Hippocampal formation (tissue), 2 donors: ENCODE measurements at places on chromosomes 13 and 19.
A peak's percentile ranks its signal among the peaks of the same experiment; 100 is the strongest.

DNA sequence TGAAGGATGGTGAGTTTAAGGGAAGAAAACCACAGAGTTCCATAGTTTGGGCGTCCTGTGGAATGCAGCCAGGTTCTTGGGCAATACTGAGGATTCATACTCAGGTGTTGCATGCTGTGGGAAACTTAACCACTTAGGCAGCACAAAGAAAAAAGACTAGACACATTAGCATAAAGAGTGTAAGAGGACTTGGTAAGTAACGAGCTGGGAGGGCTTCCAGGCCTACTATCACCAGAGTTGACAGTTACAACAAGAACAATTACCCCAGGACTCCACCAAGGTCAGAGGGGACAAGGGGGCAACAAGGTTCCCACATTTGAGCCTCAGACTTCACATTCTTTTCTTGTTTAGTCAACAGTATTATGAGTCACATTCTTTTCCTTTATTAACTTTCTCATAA, 33.2 kb downstream of the KCTD12 start:
- DNase-seq = no peak

GRCh38 chr13:46158983-46159382, 23.0 kb downstream of the LCP1 start:
- DNase-seq = no peak

- DNase-seq = no peak
Observed at GRCh38 chr19:28874742-28875141, 338.2 kb downstream of the UQCRFS1 start.

- no peak for DNase-seq
Observed at GRCh38 chr13:43653395-43653794, 133.4 kb downstream of the ENOX1 start.

GRCh38 chr13:30863796-30864195, 42.3 kb upstream of the MEDAG start:
- no peak for DNase-seq

DNA sequence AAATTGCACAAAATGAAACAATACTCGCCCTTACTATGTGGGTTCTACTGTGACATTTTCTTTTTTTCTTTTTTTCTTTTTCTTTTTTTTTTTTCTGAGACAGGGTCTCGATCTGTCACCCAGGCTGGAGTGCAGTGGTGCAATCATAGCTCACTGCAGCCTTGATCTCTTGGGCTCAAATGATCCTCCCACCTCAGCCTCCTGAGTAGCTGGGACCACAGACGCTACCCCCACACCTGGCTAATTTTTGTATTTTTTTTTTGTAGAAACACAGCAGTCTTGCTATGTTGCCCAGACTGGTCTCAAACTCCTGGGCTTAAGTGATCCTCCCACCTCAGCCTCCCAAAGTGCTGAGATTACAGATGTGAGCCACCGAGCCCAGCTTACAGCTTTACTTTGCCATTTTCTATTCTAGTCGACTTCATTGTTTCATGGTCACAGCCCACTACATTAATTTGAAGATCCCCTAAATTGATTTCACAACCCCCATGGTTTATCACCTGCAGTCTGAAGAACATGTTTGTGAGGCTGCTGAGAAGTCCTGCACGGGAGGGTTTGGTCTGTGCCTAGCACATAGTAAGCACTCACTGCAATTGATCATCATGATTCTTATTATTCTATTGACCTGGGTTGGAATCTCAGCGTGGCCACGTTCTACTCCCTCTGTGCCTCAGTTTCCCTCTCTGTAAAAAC, 3.8 kb downstream of the BCL3 start:
- no peak for DNase-seq

DNA sequence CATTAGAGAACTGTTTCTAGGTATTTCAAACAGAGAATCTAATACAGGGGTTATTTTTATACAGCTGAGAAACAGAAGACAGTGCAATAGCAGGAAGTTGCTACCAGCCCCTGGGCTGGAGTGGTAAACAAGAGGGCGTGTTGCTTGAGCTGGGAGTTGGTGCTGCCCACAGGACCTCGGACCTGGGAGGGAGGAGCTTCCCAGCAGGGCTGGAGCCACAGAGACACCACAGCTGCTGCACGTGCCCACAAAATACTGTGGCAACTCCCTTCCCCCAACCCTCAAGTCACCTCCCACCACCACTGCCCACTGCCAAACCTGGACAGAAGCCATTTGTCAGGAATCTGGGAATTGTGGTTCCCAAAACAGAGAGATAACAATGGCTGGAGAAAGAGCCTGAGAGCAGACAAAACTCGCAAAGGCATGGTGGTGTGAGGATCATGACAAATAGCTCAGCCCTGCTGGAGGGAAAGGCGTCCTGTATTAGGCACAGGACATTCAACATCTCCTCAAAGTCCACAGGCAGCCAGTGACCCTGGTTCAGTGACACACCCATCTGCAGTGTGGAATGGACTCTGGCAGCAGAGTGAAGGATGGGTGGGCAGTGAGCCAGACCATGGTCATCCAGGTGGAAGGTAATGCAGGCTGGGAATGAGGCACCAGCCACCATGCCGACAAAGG, 57.2 kb downstream of the SPATA13 start:
- DNase-seq = no peak

DNA sequence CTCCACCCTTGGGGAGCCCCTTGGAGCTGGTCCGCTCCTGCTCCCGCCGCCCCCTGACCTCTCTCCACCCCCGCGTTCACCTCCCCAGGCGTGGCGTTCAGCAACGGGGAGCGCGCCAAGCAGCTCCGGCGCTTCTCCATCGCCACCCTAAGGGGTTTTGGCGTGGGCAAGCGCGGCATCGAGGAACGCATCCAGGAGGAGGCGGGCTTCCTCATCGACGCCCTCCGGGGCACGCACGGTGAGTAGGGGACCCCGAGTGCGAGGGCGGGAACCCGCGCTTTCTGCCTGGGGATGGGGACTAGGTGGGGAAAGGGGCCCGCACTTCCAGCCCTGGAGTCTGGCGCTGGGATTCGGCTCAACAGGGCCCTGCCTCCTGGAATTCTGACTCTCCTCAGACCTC, 1.7 kb downstream of the CYP2A13 start:
- no peak for DNase-seq

DNA sequence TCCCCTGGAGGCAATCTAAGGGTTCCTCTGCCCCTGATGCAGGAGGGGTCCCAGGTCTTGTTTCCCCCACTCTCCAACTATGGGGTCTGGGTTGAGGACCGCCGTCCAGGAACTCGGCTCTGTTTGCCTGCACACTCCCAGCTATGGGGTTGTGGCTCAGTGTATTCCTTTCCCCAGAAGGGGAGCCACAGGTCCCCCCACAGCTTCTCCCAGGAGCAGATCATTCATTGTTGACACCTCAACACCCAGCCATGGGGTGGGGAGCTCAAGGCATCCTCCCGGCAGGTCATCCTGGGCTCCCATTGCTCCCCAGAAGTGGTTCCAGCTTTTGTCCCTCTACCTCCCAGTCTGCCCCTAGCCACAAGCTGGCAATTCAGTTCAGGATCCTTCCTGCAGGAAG, 975 bp downstream of the ZNF358 start:
- DNase-seq = no peak

DNA sequence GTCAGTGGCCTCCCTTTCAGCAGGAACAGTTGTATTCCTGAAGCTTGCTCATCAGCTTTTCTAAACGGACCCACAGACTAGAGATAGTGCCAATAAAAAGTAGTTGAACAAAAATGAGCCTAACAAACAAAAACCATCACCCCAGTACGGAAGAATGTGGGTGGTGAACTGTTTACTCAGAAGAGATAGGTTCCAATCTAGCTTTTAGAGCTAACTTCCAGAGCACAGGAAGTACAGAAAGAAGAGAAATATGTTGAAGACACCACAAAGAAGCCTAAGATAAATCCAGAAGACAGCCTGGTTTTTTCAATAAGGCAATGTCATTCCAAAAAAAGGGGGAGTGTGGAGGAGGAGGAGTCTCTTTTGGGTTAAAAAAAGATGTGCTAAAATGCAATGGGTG, 2.8 kb upstream of the LMO7 start:
- no peak for DNase-seq

- no peak for DNase-seq
Observed at GRCh38 chr19:48123907-48124651, 13.5 kb upstream of the PLA2G4C start.

- no peak for DNase-seq
Observed at GRCh38 chr13:112812306-112813055, 122.6 kb downstream of the ATP11A start.

DNA sequence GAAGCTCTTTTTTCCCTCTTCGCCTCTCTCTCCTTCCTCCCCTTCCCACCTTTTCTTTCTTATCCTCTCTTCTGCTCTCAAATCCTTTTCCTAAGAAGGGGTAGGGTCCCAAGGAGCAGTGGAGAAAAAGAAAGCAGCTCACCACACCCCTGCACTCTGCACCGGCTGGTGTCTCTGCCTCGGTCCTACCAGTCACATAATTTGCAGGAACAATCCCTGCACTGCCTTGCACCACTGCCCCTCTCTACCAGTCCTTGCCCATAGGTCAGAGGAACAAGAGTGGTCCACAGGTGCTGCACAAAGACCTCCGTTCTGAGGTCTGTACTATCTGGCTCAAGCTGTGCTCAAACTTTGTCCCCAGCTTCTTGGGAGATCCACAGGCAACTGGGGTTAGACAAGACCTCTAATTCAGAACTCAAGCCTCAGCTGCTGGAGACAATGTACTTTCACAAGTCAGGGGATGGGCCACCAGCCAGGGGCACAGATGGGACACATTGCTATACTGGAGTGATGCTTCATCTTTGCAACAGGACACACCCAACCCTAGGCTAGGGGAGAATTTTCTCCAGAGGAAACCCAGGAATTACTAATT, 125.4 kb upstream of the ZNF507 start:
- no peak for DNase-seq

DNA sequence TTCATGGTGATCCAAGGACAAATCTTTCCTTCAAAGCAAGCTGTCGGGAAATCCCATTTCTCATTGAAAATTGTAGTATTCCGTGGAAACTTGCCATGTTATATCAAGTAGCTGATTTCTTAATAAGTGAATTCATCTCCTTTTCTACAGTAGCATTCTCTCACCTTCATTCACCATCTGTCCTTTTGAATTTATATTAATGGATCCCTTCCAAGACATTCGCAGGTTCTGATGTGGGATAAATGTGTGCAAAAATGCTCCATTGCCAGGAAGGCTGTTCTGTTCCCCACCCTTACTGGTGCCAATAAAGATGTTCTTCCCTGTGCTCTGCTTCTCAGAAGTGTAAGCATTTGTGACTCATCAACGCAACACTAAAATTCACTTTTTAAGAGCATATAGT, 36.2 kb downstream of the AMER2 start:
- no peak for DNase-seq

- no peak for DNase-seq
Observed at GRCh38 chr19:36152352-36153091, at the start of gene COX7A1. COX7A1 (minus strand) TSS chr19:36152447; CDS start chr19:36152407, 40 bp downstream.

DNA sequence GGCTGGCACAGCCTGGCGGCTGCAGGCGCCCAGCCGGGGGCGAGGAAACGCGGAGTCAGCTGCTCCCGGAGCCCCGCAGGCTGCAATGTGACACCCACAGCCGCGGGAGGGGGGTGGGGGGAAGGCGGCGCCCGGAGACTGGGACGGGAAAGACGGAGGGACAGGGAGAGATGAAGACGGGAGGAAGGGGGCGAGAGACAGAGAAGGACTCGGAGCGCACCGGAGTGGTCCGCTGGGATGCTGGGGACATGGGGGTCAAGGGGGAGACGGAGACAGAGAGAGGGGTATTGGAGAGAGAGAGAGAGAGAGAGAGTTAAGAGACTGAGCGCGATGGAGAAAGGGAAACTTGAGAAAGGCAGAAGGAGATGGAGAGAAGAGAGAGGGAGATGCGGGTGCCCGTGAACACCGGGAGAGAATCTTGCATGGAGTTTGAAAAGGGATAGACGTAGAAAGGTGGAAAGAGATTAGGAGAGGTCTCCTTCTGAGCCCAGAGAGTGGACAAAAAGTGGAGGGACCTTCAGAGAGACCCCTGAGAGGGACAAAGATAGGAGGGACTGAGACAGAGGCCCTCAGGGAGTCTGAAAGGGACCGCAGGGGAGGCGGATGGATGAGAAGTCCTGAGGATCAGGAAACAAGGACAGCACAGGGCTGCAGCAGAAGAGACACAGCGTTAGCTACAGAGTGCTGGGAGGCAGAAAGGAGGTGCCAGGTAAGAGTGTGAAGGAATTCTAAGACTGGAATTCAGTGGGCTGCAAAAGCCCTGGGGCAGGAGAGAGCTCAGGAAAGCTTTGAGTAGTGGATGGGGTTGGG, 1.0 kb downstream of the SCN1B start:
- peak; percentile 20 for DNase-seq

- DNase-seq = no peak
Observed at GRCh38 chr13:93847162-93847561, 620.6 kb downstream of the GPC6 start.

DNA sequence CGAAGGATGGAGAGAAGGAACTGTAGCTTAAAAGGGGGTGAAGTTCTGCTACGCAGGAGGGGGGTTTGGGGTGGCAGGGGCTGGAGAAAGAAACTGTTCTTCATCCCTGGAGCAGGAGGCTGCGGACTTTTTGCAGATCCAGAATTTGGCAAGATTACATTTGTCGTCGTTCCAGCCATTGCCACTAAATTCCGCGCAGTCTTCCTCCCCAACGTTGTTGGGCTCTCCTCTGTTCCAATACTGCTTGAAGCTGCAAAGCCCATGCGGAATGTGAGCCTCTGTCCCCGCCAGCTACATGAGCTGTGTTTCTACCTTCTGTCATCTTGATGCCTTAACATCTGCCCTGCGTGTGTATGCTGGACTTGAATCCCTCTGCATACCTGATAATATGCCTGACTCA, 4.3 kb downstream of the CD209 start:
- DNase-seq = no peak

GRCh38 chr13:32472194-32472621, 44.3 kb upstream of the N4BP2L1 start:
- DNase-seq = no peak

GRCh38 chr13:30857018-30857417, 49.1 kb upstream of the MEDAG start:
- no peak for DNase-seq

GRCh38 chr13:32262165-32262564, 53.0 kb downstream of the ZAR1L start:
- no peak for DNase-seq

DNA sequence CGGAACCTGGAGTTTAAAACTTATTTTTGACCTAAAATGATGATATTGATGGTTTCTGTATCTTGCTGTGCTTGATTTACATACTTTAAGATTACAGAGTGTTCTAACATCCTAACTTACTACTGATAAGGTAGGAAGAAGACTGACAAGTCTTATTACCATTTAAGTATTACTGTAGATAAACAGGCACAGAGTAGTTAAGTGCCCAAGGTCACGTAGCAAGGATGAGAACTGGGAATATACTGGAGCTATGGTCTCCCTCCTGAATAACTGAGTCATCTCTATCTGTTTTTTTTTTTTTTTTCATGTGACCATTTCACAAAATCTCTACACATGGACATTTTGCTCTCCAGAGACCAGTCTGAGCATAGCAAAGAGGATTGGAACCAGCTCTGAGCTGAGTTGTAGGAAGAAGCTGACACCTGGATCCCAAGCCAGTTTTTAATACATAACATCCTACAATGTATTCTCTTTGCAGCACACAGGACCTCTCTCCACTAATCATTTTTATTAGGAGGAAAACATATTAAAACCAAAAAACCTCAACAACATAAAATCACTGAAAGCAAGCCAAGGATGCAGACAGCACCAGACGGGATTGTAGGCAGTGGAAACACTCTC, 173.5 kb downstream of the DNAJC15 start:
- DNase-seq = no peak
